ENCODE measurements at places on chromosomes 4 and X.

DNA sequence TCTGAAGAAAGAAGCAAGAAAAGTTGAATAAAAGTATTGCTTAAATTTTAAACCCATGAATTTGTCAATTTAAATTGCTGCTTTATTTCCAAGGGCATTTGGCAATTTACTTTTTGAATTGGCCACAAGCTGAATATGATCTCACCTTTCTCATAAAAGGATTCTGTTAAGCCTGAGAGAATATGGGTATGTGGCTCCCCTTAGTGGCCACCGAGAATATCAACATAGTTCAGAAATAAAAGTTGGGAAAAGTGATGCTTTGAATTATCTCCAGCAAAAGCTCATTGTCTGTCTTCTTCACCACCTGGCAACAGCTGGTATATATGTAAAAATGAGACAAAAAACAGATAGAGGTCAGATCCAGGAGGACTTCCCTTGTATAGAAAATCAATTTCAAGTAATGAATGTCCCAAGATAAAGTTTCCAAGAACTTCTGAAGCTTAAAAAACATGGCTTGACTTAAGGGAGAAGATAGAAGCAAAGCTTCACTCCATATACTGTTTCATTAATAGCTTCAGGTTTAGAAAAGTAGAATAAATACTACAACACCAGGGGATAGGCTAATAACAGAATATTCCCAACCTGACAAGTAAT, 290.7 kb upstream of the FAM241A start:
- DNase-seq: no peak

GRCh38 chr4:27206009-27206408, 345.4 kb downstream of the STIM2 start:
- no peak for DNase-seq

GRCh38 chr4:140296335-140297220, 76.9 kb upstream of the SCOC start:
- DNase-seq: no peak

DNA sequence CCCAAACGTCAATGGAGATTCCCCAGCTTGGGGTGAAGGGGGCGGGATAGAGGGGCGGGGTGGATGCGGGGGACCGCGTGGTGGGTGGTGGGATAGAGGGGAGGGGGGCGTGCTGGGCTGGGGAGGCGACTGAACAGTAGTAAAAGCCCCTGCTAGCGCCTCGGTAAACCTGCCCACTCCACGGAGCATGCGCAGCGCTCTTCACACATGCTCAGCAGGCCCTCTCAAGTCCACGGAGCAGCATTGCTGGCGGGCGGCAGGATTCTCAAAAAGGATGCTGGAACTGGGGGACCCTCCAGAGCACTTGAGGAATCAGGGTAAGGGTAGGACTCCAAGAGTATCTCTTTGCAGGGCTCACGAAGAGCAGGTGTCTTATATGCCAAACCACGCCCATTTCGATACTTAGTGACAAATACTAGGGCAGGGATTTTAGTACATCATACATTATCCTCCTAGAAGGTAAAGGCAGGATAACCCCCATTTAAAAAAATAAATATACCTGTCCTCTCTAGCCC, 378 bp upstream of the RPS6KA6 start:
- no peak for DNase-seq

- no peak for DNase-seq
Observed at GRCh38 chrX:147376601-147377422, 534.9 kb upstream of the FMR1 start.

- DNase-seq: no peak
Observed at GRCh38 chr4:21117541-21118180, 417.4 kb downstream of the PACRGL start.

DNA sequence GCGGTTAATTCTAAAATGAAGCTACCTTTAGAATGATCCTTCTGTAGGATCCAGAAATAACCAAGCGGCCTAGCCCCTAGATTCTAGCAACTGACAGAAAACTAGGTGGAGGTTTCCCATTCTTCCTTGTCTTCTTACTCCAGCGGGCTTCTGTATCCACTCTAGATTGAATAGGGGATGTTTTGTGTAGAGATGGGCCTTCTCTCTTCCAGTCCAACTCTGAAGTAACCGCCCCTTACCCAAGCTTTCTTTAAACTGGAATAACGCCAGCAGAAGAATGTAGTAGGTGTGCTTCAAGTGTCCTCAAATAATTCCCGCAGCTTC, 386 bp upstream of the TMEM184C start:
- no peak for DNase-seq

DNA sequence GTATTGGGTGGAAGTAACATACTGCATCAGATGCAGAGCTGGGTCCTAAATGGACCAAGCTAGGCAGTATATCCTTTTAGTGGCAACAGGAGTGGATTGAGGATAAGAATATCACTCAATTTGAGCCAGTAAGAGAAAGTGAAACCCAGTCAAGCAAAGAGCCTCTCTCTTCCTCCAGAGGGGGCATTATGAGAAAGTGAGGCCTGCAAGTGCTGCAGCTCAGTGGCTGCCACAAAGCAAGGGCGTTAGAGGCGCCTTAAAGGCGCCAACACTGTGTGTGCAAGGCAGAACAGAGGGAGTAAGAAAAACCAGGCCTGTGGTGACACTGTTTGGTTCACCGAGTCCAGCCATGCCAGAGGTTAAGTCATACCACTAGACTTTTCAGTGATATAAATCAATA, 17.5 kb downstream of the STX18 start:
- peak; percentile 13 for DNase-seq

GRCh38 chrX:10387011-10387410, 230.2 kb downstream of the CLCN4 start:
- no peak for DNase-seq

GRCh38 chrX:39581411-39581810, 516.3 kb downstream of the BCOR start:
- no peak for DNase-seq

DNA sequence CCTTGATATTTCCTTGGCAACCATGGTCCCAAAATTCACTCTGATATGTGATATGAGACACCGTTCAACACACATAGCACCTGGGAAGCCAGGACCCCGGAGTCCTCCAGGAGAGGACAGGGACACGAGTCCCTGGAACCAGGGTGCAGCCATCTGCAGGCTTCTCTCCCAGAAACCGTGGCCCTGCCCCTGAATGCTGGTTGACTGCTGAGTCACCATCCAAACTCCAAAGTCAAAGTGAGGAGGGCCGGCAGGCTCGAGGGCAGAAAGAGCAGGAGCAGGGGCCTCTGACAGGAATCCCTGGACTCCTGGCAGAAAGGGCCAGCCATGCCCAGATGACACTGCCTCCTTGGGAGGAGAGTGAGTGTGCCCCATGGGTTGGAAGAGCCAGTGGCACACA, 6.9 kb upstream of the PNMA6A start:
- DNase-seq: no peak

- DNase-seq: no peak
Observed at GRCh38 chrX:145865082-145865481, 47.5 kb downstream of the SLITRK2 start.

GRCh38 chr4:159298502-159298901, 195.6 kb downstream of the RAPGEF2 start:
- no peak for DNase-seq

DNA sequence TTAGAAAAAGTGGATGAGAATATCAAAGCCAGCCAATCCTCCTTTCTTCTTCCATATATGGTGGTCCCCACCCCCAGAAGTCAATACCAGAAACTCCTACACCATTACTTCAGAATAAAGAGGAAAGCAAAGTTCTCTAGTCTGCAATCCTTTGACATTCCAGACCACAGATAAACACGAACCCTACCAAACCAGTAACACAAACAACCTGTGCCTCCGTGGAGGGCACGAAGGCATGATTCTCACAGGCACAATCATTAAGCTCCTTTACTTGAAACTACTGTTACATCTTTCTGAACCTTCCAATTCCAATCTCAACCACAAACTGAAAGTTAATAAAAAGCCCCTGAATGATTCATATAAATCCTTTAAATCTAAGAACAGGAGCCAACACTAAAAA, 16.3 kb downstream of the MAML3 start:
- no peak for DNase-seq

GRCh38 chr4:68905598-68905938, 46.0 kb downstream of the UGT2A3 start:
- DNase-seq: no peak

GRCh38 chrX:141220342-141221008, 21.8 kb downstream of the SPANXC start:
- no peak for DNase-seq

DNA sequence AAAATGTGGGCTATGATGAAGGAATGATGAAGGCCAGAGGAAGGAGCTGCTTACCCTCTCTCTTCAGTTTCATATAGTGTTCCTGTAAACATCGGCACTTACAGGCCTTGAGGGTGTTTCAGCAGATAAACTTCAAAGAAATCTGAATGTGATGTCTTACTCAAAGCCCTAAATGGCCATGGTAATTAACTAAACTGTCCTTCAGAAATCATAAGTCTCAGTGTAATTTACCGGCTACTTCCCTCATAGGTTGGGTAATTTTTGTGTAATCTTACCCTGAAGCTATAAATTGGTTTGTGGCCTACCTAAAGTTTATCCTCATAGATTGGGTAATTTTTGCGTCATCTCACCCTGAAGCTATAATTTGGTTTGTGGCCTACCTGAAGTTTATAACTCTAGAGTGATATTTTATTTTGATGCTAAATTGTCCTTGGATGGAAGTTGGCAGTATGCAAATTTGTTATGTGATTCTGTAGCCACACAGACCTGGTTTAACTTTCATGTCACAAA, 2700.3 kb downstream of the ARAP2 start:
- no peak for DNase-seq

- no peak for DNase-seq
Observed at GRCh38 chrX:154046031-154046781, 26.5 kb upstream of the IRAK1 start.

GRCh38 chr4:8664031-8664805, 71.7 kb downstream of the CPZ start:
- DNase-seq: no peak

- DNase-seq: no peak
Observed at GRCh38 chrX:132671229-132671641, 182.4 kb upstream of the MBNL3 start.

GRCh38 chr4:75547647-75548387, 8.0 kb upstream of the ODAPH start:
- DNase-seq: no peak

GRCh38 chr4:110514889-110515479, 39.0 kb downstream of the ENPEP start:
- no peak for DNase-seq

DNA sequence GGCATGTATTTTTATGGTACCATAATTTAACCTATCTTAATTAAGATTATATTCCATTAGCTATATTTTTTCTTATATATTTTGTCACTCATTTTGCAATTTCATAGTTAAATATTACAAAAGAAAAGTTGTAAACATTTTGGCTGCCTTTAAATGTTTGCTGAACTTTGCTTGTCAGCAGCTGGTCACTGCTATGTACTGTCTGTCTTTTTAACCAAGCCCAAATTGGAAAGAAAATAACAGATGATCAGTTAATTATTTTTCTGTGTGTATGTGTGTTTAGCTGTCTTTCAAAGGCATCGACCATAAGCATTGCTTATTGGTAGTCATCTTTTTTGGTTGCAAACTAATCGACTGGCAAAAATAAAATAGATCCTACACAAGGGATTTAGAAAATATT, 54.4 kb upstream of the SMAD1 start:
- no peak for DNase-seq

DNA sequence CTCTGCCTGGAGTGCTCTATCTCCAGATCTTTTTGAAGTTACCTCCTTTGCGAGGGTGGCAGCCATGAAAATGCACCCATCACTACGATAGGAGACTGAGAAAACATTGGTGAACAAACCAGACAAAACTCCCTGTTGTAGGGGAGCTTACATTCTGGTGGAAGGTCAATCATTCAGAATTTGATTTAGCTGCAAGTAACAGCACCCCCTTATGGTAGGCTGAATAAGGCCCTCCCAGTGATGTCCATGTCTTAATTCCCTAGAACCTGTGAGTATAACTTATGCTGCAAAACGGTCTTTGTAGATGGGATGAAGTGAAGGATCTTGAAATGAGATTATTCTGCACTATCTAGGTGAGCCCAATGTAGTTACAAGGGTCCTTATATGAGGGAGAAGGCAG, 5.6 kb upstream of the TEC start:
- DNase-seq: no peak

GRCh38 chrX:8586953-8587352, 122.3 kb downstream of the VCX3B start:
- DNase-seq: no peak
